Gastrocnemius medialis (tissue), 4 donors: ENCODE measurements at places on chromosomes 4 and X.

DNA sequence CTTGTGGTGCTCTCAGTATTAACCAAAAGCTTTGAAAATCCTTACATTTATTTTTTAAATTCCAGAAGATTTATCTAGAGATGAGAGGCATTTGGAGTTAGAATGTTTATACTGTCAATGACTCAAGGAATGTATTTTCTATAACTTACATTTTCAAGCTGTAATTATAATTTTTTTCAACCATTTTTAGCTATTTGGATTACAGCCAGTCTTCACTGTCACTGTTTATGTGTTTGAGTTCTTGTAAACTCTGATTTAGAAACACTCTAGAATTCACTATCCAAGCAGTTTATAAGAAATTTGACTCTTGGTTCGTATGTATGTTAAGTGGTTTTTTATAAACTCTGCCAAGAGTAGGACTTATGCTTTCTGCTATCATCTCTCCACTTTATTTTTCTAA lies 36.7 kb upstream of the GUCY1A1 start:
- DNase-seq: no peak

DNA sequence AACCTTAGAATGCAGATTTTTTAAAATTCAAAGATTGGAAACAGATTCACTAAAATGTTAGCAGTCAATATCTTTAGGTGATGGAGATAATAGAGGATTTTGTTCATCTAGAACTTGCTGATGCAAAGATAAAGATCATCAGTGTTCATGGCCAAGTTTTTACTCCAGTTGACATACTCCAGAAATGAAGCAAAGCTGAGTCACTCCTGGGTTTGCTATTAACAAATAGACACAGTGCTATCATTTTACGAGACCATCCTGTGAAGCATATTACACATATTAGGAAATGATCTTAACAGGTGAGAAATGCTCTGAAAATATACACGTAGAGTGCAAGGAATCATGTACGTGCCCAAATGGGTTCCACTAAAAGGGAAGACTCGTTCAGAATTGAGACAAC lies 170.6 kb upstream of the FAM9B start:
- no peak for DNase-seq

DNA sequence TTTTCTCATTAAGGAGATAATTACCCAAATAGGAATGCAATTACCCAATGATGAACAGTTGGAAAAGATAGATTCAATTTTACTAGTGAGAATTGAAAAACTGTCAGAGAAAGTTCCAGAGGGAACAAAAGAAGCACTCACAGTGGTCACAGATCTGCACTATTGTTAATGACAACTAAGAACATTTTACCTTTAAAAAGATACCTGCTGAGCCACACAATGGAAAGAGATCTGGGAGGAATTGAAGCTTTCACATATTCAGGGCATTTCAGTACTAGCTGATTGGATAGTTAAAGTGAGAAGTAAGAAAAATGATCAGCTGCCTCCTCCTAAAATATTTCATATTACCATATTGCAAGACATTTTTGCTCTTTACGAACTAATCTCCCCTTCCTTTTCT lies 1822.2 kb downstream of the STIM2 start:
- DNase-seq: no peak

DNA sequence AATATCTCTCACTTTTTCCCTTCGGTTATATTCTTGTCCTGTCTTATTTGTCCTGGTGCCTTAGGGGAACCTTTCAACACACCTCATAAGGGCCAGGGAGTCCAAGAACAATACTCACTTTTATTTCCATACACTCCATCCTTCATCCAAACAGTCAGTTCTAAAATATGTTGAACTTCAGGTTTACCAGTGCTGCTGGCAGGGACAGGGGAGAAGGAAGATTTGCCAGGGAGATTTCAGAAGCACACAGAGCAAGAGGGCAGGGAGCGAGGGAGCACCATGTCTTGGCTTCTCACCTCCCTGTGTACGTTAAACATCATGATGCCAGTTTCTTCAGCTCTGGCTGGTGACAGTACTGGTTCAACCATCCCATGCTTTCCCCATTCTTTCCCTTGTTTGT lies 631.1 kb upstream of the FAT1 start:
- DNase-seq: no peak
